ENCODE measurements at places on chromosomes 6 and 20.

DNA sequence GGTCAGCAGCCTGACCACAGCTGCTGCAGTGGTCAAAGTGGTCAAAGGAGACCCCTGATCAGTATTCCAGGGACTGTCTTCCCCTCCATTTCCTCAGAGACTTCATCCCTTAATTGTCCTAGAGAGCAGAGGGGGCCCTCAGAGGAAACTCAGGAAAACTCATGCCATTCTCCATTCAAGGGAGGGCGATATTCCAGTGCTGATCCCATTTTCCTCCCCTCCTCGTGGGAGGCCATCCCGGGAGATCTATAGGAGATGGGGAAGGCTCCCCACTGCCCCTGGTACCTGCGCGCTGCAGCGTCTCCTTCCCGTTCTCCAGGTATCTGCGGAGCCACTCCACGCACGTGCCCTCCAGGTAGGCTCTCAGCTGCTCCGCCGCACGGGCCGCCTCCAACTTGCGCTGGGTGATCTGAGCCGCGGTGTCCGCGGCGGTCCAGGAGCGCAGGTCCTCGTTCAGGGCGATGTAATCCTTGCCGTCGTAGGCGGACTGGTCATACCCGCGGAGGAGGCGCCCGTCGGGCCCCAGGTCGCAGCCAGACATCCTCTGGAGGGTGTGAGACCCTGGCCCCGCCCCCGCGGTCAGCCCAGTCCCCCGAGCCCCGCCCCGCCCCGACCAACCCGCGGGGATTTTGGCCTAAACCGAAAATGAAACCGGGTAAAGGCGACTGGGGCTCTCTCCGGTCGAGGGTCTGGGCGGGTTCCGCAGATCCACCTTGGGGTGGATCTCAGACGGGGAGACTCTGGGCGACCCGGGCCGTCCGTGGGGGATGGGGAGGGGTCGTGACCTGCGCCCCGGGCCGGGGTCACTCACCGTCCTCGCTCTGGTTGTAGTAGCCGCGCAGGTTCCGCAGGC is 878 bp downstream of the HLA-C start:
- peak; percentile 24 for DNase-seq

DNA sequence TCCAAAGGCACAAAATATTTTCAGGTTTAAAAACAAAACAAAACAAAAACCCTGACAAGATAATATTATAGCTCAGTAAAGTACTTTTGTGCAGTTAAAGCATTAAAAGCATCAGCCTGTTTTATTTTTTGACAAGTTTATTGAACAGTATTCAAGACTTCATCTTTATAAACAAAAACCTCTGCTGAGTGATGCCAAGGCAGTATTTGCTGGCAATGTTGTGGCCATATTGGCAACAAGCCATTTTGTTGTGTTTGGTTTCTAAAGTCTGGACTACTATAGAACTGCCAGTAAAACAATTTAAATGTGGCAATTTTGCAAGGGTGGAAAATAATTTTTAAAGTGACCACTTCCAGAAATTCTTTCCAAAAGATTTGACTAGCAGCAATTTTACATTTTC is 15.9 kb downstream of the CPNE1 start:
- peak; percentile 38 for DNase-seq

DNA sequence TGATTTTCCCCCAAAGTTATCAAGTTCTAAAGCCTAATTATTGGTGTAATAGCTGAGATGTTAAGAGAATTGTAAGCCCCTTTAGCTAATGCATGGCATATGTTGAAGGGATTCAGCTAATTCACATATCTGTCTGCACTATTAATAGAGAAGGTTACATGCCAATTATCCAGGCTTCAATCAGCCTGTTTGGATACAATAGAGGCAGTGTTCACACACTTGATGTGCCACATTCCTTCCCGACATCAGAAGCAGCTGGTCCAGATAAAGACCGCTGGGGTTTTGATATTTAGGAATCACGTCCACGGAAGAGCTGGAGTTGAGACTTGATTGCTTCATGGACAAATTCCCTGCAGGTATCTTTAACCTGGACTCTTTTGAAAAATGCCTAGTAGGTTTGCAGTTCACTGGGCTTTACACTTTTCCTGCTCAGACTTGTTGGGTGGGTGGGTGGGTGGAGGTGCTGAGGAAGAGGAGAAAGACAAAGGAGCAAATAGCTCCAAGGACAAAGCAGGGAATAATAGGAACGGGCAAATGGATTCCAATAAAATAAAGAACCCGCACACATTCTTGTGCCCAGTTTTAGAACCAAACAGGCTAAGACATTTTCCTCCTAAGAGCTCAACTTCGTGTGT is 142.6 kb upstream of the ZNF217 start:
- DNase-seq = no peak

DNA sequence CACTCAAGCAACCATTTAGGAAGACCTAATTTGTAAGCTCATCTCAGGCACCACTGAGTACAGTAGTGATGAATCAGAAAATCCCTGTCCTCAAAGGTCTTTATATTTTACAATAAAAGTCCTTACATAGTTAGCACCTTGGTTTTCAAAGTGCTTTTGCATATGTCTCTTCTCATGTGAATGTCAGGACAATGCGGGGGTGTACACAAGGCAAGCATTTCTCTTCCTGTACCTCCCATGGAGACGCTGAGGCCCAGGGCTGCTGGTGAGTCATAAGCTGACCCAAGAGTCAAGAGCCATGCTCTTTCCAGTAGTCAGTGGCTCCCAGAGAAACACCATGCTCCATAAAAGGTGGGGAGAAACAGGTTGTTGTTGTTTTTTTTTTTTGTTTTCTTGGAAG is 174.0 kb downstream of the GJA10 start:
- no peak for DNase-seq

DNA sequence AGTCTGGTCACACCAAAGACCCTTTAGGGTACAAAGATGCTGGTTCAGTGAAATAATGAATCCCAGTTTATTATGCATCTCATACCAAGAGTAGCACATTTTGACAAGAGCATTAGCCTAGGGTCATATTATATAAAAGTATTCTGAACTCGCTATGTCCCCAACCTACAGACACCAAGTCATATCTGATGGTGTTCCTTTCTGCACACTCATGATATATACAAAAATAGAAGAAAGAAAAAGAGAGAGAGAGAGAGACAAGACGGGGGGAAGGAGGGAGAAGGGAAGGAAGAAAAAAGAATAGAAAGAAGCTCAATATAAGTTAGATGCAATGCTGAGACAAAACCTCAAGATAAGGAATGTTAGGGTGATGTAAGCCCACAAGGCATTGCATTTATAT is 131.1 kb downstream of the DST start:
- DNase-seq = no peak

DNA sequence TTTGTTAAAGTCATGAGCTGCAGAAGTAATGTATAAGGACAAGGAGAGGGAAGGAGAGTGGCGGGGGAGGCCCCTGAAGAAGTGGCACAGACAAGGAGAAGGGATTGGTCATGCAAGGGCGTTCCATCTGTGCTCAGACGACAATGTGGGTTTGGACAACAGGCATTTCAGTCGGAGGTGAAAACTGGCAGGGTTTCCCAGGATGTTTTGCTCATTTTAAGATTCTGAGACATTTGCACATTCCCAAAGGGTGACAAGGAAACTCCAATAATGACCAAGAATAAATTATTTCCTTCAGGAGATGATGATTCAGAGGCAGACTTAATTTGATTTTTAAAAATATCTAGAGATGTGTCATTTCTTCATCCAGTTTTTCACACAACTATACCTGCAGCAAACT is 181.8 kb downstream of the HIVEP2 start:
- no peak for DNase-seq

DNA sequence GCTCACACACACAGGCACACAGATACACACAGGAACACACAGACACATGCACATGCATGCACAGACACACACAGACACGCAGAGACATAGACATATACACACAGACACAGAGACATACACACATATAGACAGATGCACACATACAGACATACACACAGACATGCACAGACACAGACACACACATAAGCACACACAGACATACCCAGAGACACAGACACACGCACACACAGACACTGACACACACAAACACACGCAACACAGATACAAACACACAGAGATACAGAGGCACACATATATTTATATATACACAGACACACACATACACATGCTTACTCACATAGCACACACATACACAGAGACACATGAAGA is 158.4 kb downstream of the LY86 start:
- no peak for DNase-seq

- no peak for DNase-seq
Observed at GRCh38 chr6:93059911-93060310, 359.4 kb downstream of the EPHA7 start.

GRCh38 chr20:3396492-3396891 is 11.0 kb downstream of the DNAAF9 start:
- DNase-seq = no peak

- no peak for DNase-seq
Observed at GRCh38 chr20:6665621-6666355, 101.7 kb upstream of the BMP2 start.

- no peak for DNase-seq
Observed at GRCh38 chr6:145534989-145535388, 200.3 kb downstream of the EPM2A start.

DNA sequence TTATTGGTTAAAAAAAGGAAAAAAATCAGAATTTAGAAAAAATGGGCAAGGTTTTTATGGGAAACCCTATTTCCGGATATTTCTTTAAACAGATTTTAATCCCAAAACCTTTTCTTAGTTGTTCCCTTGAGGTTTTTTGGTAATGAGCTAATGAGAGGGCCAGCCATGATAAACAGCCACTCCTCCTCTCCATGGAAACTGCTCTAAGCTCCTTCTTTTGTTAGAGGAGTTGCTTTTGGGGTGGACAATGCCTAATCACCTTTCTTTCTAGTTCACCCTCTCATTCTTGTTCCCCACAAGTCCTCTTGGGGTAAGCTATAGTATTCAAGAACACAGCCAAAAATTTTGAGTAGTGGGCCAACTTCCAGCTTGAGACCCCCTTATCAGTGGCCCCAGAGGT is 105.0 kb upstream of the FAM184A start:
- no peak for DNase-seq

DNA sequence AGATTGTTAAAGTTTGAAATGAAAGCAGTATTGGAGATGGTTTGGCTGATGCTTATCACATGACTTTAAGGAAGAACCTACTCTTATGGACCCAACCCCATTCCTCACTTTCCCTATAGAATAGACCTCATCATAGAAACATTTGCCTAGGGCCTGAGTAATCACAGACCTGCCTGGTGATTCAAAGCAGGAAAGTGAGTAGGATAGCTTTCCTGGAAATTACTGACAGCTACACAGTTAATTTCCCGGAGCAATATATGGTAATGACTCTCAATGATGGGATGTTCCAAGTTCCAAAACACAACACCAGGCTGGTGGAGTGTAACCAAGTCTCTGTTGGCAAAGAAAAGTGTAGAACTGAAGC is 233.8 kb downstream of the SIM1 start:
- no peak for DNase-seq

GRCh38 chr20:44544263-44544662 is 22.4 kb upstream of the SERINC3 start:
- peak; percentile 68 for DNase-seq

DNA sequence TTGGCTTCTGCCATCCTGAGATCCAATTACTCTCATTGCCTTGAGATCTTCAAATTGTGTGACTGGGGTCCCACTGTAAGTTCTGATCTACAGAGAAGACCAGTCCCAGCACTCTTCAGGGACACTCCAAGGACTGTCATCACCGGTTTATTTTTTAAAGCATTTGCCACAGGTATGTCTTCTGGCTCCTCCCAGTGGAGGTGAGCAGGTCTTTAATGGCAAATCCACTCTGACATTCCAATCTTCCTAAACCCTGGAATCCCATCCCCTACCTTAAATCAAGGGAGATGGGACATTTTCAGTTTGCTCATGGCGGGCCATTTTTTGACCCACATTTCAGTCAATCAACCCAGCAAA is 35.2 kb upstream of the IYD start:
- no peak for DNase-seq

DNA sequence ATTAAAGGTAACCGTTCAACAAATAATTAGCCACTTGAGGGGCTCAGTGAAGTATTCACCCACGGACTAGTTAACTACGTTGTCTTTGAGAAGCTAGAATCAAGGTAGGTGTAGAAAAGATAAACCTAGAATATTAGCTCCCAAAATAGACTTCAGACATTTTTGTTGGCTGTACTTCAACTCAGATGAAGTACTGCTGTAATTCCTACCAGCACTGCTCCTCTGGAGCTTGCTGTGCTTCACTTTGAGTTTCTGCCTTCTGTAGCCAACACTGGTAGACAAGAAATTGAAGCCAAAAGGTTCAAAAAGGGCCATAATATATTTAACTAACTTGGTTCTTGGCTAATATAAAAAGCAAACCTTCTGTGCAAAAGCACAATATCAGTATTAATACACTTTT is 18.8 kb upstream of the SDHAF4 start:
- DNase-seq = no peak

GRCh38 chr6:148973538-148974208 is 226.8 kb downstream of the UST start:
- no peak for DNase-seq

- DNase-seq = no peak
Observed at GRCh38 chr6:136962661-136963060, 40.6 kb downstream of the SLC35D3 start.

DNA sequence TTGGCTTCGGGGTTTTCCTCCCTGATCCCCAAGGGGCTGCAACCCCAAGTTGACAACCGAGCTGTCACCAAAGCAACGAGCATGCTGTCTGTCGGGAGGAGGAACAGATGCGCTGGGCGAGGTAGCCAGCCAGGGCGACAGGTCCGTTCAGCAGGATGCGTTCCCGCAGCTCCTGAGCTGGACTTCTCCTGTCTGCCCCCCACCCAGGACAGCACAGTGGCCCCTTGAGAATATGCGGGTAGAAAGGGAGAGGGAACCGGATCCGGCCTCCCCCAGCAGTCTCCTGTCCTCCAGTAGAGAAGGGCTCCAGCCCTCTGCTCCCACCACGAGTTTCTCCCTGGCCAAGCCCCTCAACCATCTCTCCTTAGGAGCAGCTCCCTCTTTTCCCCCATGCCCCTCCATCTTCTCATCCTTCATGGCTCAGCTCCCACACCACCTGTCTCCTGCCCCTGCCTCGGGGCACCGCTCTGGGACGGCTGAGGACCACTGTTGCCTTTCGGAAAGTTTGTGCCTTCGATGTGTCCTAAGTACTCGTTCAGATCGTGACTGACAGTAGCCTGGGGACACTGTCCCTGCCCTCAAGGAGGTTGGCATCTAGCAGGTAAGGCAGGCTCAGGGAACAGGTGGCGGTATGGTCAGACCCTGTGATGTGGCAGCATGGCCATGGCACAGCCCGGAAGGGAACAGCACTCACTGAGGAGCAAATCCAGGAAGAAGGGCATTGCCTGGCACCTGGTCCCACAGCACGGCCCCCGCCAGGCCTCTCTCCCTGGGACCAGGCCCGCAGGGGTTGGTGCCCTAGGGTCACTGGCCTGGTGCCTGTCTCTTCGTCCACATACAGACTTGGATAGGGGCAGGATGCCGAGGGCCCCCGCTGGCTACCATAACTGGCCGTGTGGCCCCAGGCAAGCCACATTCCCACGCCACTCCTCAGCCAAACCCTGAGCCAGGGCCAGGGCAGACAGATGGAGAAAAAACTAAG is 96.3 kb downstream of the ASXL1 start:
- DNase-seq = no peak

- peak; percentile 69 for DNase-seq
Observed at GRCh38 chr20:17971300-17972013, 2.6 kb downstream of the MGME1 start.
